ENCODE measurements at places on chromosomes 1 and 21.

DNA sequence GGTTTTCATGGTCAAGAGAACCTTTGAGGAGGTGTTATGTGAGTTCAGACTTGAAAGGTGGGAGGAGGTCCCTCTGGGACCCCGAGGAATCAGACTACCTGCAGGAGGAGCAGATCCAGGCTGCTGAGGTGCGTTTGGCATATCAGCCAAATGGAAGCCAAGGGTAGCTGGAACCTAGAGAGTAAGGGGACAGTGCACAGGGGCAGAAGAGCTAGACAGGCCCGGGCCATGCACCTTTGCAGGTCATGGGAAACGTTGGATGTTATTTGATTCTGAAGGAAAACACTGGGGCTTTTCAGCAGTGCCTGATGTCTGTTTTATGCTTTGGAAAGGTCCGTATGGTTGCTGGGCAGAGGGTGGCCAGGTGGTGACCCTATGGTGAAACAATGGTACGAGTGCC lies 169.2 kb downstream of the PGBD5 start:
- no peak for DNase-seq

DNA sequence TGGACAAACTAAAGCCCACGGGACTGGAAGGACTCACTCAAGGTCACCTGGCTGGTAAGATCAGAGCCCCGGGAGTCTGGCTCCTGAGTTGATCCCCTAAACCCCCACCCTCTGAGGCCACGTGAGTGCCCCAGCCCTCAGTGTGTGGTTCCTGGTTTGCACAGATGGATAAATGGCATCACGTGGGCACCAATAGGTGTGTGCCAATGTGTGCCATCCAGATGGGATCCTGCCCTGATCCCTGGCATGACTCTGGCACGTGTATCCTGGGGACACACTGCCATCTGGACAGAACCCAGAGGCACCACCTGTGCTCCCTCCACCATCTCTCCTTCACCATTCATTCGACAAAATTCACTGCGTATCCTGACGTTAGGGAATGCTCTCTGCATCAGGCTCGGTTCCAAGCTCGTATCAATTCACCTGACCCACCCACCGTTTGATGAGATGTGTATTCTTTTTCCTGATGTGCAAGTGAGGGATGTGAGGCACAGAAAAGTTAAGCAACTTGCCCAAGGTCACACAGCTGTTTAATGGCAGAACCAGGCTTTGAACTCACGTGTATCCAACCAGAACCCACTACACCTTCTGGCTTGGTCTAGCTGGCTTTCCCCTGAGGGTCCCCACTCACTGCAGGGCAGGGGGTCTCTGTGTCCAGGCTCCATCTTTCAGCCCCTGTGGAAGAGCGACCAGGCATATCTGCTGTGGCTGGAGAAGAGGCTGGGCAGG lies 49.8 kb upstream of the PAX7 start:
- DNase-seq: no peak

DNA sequence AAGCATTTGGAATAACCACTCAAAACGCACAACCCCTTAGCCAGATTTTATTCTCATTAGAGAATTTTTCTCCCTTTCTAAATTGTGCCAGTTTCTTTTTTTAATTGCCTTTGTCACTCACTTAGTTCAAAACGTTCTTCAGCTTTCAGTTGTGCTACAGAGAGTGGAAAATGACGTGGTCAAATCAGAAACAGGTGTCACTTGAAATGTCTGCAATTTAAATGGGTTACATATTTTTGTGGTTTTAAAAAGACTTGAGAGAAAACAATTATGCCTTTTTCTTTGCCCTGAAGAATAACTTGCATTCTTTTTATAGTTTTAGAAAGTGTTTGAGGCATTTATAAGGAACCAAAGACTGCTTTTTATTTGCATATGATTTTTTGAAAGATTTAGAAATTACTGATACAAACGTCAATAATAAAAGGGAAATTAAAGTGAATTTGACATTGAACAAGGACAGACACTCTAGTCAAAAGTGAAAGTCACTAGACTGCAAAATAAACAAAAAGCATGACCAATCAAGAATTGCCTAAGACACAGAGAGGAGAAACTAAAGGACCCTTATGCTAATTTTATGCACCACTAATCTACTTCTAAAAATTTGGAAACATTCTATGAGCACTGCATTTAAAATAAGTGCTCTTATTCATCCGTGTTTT lies 191.0 kb downstream of the TPR start:
- no peak for DNase-seq

DNA sequence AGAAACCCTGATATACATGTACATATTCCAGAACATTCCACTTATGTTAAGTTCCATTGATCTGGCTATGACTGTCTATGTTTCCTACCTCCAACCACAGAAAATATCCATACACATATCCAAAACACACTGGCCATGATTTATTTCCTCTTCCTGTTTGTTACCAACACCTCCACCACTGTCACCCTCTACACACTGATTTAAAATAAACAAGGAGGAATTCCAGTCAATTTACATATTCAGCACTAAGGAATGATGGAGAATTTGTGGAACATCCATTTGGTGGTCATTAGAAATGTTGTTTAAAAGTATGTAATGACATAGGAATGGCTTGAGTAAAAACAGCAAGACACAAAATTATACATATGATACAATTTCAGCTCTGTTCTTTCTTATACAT lies 5.5 kb upstream of the STX6 start:
- no peak for DNase-seq

DNA sequence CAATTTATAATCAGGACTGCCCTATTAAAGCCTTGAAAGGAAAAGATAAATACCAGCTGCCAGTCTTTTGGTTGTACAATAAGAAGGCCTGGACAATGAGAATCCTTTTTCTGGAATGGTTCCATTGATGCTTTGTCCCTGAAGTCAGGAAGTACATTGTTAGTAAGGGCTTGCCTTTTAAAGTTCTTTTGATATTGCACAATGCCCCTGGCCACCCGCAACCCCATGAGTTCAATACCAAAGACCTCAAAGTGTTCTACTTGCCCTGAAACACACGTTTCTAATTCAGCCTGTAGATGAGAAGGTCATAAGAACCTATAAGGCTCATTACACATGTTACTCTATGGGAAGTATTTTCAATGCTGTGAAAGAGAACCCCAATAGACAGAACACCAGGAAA lies 112.1 kb downstream of the OLFM3 start:
- DNase-seq: no peak

GRCh38 chr1:32232558-32233304 lies 10.5 kb downstream of the EIF3I start:
- DNase-seq: no peak

- no peak for DNase-seq
These were observed 27.3 kb downstream of the F3 start for GRCh38 chr1:94514095-94514727.

- DNase-seq: no peak
These were observed 456.1 kb downstream of the AJAP1 start for GRCh38 chr1:5110508-5110907.

- DNase-seq: no peak
These were observed 458.3 kb upstream of the BEND5 start for GRCh38 chr1:49234988-49235387.
